ENCODE measurements at places on chromosomes 12 and 14.

- DNase-seq, result no peak
Observed at GRCh38 chr12:48340943-48341342, 9.8 kb downstream of the ZNF641 start.

DNA sequence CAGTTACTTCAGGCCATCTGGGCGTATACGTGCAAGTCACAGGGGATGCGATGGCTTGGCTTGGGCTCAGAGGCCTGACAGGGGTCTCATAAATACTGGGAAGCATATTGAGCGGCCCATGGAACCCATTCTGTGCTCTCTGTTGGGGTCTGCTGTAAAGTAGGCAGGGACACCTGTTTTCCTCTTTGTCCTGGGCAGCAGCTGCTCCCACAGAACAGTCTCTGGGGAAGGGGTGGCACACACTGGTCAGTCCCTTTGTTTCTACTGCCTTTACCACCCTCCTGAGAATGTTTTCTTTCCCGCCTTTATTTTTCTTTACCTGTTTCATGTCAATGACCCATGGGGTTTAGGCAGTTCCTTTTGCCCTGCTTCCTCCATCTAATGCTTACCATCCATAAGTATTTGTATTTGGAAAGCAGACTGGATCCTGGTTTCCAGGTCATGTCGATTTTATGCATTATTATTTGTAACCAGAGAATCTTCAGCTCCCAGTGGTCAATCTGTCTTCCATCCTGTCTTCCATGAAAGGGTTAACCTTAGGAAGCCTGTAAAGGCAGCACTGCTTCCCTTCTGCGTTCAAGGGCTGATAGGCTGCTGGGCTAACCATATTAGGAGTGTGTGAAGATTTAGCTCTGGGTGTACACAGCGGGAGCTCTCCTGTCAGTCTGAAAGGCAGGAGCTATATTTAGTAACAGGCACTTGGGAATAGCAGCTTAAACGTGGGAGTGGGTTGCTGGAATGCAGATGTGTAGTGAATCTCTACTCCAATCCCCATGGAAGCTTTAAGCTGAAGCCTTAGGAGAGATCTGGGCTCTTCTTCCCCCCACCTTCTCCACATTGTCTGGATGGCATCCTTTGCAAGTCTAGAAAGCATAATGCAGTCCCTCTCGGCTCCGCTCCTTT, 124.0 kb downstream of the DYRK2 start:
- no peak for DNase-seq

GRCh38 chr12:15427913-15428312, 105.6 kb downstream of the PTPRO start:
- no peak for DNase-seq

DNA sequence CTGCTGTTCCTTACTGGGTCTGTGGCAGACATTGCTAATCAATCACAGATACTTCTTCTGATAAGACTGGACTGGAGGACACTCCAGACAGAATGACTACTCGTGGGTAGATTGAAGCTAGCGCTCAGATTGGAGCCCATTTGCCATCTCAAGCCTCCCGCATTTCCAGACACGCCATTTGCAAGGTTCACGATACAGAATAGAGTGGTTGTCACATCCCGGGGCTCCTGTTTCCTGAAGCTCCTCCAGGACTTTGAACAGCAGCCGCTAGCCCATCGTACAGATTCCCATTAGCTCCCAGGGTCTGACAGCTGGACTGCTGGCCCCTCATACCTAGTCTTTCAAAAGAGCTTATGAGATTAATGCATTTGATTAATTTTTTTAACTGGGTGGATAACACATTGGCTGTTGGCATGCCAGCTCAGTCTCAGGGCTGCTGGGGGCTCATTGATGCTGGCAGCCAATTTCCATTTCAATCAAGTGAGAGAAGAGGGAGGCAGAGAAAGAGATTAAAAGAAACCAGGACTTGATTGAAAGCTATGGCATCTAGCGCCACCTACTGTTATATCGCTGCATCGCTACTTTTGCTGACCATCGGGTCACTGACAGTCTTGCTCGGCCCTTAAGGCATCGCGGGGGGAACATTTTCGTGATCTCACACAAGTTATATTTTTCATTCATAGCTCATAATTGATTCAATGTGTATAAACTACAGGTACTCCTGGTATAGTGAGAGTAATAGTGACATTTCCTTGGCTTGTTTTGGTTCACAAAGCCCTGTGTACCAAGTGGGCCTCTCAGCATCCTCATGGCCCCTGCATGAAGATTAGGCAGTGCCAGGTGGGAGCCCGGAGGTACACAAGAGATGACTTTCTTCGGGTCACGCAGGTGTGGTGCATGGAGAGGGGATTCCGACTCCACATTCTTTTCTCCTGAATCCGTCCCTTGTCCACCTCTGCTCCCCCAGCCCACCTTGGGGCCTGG, 78.6 kb downstream of the CCDC60 start:
- no peak for DNase-seq

GRCh38 chr14:68619790-68620574, 172.9 kb downstream of the ZFP36L1 start:
- DNase-seq, result no peak

DNA sequence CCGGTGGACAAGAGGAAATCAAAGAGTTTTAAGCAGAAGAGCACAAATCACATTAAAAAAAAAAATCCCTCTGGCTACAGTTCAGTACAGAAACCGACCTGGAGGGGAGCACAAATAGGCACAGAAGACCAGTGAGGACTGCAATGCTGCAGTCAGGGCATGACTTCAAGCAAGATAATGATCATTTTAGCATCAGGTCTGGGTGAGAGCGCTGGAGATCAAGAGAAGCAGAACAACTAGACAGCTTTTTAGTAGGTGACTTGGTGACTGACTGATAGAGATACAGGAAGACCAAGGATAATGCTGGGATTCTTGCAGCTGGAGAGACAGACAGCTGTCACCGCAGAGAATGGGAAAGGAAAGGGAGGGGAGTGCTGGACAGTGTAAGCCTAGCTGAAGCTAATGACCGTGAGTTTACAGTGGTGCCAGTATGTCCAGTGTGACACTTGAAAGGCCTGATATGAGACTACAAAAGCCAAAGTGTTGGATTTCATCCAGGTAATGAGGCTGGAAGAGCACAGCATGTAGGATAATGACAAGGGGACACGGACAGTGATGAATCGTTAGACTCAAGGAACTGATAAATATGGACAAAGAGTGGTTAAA, 5.6 kb downstream of the NFYB start:
- no peak for DNase-seq

GRCh38 chr12:125183187-125184067, 118.2 kb downstream of the AACS start:
- peak; percentile 63 for DNase-seq

DNA sequence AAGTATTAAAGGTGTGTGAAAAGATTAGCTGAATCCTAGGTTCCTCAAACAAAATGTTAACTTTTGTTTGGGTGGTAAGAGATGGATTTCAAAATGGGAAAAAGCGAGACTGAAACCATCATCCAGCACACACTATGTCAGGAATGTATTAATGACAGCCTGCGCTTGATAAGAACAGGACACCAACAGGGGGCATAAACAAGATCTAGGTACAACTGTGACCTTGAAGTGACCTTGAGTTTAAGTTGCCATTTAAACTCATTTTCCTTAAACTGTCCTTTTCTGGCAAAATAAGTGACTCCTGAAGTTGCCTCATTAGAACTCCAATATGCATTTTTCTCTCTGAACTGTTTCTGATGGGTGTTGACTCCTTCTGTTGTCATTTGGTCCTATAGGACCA, 17.1 kb downstream of the PRKCH start:
- no peak for DNase-seq

- DNase-seq, result no peak
Observed at GRCh38 chr12:26318661-26319068, 123.3 kb downstream of the SSPN start.

DNA sequence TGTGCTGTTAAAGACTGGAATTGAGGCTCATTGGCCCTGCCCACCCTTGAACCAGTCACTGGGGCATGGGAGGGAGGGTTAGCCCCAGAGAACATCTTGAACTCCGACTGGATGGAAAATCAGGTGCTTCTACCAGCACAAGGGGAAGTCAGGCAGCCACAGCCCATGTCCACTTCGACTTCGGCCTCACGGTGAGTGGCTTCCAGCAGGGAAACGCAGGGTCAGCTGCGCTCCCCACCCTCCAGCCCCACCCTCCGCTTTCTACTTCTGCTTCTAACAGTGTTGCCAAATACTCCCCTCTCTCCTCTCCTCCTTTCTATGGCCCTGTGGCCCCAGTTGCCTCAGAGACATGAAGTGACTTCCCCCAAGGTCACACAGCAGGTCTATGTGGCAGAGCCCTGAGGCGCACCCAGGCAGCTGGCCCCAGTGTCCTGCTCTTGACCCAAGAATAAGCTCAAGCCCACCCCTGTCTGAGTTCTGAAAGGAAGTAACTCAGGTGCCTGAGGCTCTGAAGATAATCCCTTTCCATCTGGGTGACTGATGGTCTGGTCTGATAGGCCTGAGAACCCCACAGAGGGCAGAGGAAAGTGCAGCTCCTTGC, 11.9 kb upstream of the SH2B3 start:
- DNase-seq, result no peak

DNA sequence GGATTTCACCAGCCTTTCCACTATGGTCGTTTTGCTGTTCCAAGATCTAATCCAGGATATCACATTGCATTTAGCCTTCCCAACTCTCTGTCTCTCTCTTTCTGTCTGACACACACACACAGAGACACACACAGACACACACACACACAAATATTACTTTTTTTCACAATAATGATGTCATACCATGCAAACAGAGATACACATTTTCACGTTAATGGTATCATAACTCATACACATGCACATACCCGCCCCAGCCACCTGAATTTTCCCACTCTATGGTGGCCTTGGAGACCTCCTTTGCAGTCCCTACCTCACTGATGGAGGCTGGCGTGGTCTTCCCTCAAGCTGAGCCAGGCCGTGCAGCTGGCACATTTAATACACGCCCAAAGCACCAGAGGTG, 7.2 kb upstream of the MYL2 start:
- no peak for DNase-seq

- no peak for DNase-seq
Observed at GRCh38 chr12:69701826-69702225, 2.7 kb upstream of the BEST3 start.

- DNase-seq, result peak; percentile 45
Observed at GRCh38 chr14:24080888-24081738, 9.8 kb downstream of the CPNE6 start.

- no peak for DNase-seq
Observed at GRCh38 chr14:36665887-36666415, 4.3 kb downstream of the PAX9 start.

- no peak for DNase-seq
Observed at GRCh38 chr12:84198294-84198946, 714.2 kb downstream of the SLC6A15 start.

- no peak for DNase-seq
Observed at GRCh38 chr12:80815351-80815750, 98.6 kb downstream of the MYF5 start.

- no peak for DNase-seq
Observed at GRCh38 chr12:4450551-4451112, 5.0 kb upstream of the FGF6 start.

DNA sequence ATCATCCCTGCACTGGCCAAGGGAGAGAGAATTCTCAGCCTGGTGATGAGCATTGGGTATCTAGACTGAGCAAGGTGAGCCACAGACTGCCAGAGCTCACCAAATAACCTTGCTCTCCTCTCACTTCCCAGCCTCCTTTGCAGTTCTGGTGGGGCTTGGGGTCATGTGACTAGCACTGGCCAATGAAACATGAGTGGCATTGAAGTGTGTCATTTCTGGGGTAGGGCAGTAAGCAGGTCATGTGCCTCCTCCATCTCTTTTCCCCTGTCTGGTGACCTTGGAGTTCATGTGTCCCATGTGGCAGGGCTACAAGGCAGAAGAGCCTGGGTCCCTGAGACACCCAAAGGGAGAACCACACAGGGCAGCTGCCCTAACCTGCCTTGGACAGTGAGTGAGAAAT, 3.6 kb upstream of the KRT72 start:
- no peak for DNase-seq

DNA sequence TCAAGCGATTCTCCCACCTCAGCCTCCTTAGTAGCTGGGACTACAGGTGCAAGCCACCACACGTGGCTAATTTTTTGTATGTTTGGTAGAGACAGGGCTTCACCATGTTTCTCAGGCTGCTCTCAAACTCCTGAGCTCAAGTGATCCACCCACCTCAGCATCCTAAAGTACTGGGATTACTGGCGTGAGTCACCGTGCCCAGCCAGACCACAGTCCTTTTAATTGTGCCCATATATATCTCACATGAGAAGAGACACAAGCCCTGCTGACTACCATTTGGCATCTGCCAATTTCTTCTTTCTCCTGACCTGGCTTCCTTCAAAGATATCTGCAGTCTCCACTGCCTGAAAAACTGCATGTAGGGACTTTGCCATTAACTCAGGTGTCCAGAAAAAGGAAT, 142.5 kb downstream of the DPY19L2 start:
- no peak for DNase-seq

- no peak for DNase-seq
Observed at GRCh38 chr14:56494167-56494566, 85.4 kb upstream of the TMEM260 start.

DNA sequence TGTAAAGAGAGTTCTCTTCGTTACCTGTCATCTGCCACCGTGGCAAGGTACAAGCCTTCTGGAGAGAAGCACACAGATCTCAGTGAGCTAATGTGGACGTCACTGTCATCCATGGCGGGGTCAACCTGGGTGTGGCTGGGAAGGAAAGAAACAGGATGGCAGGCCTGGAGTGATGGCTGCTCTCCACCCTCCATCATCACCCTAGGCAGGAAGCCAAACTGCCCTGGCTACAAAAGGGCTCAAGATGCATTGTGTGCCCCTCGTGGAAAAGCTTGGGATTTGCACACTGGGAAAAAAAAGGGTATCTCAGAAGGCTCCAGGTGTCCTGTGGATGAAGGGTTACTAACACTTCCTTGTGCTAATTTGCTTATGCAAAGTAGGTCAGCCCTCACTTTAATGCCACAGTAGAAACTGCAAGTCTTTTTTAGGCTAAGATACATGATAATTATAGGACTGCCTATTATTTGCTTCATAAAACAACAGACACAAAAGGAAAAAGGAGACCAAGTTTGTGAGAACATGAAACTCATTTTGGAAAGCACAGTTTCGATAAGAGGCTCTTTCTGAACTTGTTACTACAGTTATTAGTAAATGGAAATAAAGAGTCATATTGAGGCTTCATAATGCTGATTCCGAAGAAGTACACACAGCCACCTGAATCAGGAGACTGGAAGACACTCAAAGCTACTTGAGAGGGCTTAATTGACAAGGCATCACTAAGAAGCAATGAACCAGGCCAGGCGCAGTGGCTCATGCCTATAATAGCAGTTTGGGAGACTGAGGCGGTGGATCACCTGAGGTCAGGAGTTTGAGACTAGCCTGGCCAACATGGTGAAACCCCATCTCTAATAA, 18.9 kb downstream of the RFC5 start:
- no peak for DNase-seq

Measured in effector CD4-positive, alpha-beta T cell (primary cell).